ENCODE measurements at places on chromosomes 13 and 19.

- DNase-seq: no peak
Observed at GRCh38 chr13:30224732-30225131, 82.6 kb downstream of the KATNAL1 start.

- DNase-seq: peak; percentile 3
Observed at GRCh38 chr19:29098863-29099481, 114.0 kb downstream of the UQCRFS1 start.

DNA sequence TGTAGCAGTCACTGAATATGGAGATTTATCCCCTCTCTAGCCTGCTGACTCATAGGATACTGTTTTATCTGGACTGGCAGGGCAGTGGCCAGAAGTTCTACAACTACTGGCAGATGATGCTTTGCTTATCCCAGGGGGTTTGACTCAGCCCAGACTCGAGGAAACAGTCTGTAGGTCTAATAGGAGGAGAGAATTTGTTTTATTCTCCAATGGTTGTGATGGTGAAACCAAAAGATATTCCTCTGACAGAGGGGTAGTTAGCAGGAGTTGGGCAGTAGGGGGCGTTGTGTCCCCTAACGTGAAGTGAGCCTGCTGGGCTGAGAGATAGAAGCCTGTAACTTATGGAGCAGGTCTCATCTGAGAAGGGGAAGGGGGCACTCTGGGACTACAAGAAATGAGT is 74.9 kb downstream of the WTIP start:
- peak; percentile 1 for DNase-seq

DNA sequence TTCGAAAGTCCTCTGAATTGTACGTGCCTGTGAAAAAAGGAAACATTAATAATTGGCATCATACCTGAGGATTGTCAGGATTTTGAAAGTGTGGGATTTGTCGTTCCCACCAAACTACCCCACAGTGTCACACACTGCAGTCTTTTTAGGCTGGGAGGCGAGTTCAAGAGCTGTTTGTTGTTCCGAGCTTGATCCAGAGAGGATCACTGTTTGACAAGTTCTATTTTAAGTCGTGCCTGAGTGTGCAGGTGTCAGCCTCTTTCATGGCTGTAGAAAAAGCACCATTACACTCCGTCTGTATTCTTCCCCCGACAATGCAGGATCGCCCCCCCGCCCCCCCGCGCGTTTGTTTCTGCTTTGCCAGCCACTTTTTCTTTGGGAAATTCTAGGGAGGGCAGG is 635 bp upstream of the NBEA start:
- DNase-seq: no peak

DNA sequence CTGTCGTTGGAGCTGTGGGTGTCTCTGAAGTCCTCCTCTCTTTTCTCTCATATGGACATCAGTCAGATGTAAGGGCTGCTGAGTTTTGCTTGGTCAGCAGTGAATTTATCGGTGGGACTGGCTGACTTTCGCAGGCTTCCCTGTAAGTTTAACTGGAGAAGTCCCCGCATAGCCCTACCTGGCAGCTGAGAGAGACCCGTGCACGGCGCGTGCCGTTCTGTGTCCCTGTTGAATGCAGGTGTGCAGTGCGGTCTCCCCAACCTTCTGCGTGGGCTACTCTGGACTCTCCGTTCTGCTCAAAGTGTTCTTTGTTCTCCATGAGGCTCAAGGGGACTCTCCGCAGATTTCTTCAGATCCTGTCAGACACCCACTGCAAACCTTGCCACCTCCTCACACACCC is 252.9 kb downstream of the COL4A1 start:
- no peak for DNase-seq

DNA sequence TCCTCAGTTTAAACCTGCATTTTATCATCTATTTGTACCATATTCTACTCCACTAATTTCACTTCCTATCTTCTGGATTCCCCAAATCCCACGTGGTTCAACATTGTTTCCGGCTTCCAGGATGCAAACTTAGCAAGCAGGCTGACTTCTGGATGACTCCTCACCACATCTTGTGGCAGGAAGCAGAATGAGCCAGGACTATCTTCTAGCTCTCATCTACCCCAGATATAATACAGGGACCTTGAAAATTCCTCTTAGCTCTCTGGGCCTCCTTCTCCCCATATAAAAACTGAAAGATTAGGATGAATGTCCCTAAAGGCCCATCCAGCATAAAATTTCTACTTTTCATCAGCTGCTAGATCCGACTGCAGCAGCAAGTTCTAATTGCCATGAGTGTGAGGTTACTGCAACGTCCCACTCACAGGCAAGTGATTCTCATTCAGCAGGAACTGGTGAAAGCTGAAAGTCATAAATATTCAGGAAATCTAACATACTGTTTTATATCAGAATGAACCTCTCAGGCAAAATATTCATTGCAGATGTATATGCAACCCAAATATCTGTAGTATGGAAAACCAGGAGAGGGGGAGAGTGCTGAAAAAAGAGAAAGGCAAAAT is 93.4 kb downstream of the KCTD12 start:
- peak; percentile 55 for DNase-seq

GRCh38 chr19:40394816-40395210 is 4.8 kb upstream of the HIPK4 start:
- no peak for DNase-seq

- peak; percentile 70 for DNase-seq
Observed at GRCh38 chr19:7637374-7638256, 705 bp downstream of the STXBP2 start.

DNA sequence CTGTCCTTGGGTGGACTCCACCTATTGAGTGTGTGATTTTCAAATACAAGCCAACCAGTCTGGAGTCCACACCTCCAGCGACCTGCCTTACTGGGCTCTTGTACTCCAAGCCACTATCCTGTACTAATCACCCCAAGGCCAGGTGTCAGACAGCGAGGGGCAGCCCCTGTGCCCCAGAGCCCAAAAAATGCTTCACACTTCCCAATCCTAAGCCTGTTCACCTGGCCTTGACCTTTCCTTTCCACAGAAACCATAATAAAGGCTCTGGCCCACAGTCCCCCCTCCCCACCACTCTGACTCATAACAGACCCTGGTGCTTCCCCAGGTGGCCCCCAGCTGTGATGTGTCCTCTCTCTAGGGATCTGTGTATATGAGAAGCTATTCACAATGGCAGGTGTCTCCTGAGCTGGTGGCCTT is 3.9 kb downstream of the CD209 start:
- DNase-seq: no peak

DNA sequence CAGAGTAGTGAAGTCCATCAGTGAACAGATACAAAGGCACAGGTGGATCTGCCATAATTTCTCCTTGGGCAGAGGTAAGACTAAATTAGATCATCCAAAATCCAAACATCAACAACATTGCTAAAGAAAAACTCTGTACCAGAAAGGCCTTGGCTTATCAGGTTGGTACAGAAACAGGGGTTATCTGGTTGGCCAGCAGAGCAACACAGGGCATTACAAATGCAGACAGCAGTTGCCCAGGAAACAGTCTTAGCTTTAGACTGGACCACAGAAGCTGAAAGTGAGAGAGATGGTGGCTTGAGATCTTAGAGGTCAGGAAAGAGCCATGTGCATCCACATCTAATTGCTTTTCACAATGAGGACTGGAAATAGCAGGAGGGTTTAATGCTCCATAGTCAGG is 26.6 kb upstream of the DGKH start:
- DNase-seq: no peak

DNA sequence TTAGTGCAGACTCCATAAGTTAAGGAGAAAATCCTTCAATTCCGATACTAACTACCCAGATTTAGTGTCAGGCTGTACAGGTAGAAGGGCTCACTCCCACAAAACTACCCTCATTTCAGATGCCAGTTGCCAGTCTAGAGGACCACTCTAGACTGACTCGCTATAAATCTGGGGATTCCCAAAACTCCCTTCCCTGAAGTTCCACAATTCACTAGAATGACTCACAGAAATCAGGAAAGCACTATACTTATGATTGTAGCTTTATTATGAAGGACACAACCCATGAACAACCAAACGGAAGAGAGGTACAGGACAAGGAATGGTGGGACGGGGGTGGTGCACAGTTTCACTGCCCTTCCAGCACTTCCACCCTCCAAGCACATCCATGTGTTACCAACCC is 321.2 kb downstream of the DIAPH3 start:
- no peak for DNase-seq

DNA sequence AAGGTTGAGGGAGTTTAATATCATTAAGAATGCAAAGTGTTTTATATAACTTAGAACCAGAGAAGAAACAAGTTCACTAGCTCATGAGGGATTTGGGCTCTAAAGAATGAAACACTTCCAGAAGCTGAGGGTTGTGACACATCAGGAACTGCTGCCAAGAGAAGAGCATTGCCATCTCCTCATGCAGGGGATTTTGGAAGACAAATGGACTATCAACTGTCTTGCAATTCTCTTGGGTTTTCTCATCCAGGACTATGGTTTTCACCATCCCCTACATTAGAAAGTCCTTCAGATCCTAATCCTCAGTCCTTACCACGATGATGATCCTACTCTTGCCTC is 59.7 kb upstream of the KL start:
- no peak for DNase-seq

- DNase-seq: no peak
Observed at GRCh38 chr13:34107806-34108205, 289.9 kb downstream of the RFC3 start.

DNA sequence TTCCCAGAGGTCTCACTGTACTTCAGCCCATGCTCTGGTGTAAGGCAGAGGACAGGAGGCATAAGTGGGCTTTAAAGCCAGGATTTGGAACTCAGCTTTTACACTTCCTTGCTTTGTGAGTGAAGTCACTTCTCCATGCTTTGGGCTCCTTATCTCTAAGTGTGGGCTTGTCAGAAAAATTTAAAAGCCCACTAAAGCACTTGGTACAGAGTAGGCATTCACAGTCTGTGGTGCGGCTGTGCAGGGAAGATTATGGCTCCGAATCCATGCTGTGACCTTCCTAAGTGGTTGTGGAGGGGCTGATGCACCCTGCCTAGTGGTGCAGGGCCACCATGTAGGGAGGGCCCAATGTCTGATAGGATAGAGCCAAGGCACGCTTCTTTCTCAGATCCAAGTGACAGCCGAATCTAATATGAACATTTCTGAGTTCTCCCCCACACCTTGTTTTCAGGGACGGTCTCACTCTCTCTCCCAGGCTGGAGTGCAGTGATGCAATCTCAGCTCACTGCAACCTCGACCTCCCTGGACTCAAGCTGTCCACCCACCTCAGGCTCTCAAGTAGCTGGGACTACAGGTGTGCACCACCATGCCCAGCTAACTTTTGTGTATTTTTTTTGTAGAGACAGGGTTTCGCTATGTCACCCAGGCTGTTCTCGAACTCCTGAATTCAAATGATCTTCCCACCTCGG is 6.9 kb downstream of the TIMM29 start:
- DNase-seq: no peak

DNA sequence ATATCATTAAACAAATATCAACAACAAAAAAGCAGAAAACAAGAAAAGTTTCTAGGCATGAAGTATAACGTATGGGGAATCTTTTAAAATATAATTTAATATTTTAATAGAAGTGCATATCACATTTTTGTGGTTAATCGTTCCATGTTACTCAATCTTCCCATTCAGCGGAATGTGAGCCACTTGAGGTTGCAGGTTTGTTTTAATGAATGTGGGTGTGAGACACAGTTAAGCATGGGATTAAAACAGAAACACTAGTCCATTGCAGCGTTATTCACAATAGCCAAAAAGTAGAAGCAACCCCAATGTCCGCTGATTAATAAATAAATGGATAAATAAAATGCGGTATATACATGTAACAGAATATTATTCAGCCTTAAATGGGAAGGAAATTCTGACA is 146.0 kb downstream of the NDFIP2 start:
- DNase-seq: no peak

DNA sequence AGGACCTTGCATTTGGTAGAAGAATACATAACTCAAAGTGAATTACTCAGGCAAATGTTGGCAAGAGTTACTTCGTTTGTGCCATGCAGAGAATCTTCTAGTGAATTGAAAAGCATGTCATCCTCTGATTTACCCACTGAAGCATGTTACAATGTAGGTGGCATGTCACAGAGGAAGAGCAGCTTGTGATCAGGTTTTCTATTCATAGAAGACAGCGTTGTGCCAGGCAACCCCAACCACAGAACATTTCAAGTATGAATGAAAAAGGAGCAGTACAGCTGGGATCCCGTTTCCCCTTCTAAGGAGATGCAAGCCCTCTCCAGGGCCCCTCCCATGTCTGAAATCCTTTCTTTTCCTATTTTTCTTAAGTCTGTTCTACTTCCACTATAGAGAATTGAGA is 6.0 kb upstream of the KATNAL1 start:
- peak; percentile 26 for DNase-seq

DNA sequence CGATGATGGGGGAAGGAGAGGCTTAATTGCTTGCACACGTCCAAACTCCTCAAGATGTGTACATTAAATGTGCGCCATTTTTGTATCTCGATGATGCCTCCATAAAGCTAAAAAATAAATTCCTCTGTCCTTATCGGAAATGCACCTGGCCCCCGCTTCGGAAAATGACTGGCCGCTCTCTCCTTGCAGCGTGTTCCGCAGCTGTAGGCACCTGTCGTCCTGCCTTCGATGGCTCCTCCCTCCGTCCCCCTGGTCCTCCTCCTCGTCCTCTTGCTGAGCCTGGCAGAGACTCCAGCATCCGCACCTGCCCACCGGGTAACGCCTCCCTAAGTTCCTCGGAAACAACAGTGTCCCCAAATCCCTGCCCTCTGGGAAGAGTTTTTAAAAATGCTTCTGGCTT is 1.1 kb downstream of the GALP start:
- no peak for DNase-seq

GRCh38 chr19:6997679-6998445 is 23.4 kb downstream of the MBD3L2B start:
- peak; percentile 86 for DNase-seq

GRCh38 chr13:103066781-103067345 is 646 bp upstream of the SLC10A2 start:
- DNase-seq: no peak

DNA sequence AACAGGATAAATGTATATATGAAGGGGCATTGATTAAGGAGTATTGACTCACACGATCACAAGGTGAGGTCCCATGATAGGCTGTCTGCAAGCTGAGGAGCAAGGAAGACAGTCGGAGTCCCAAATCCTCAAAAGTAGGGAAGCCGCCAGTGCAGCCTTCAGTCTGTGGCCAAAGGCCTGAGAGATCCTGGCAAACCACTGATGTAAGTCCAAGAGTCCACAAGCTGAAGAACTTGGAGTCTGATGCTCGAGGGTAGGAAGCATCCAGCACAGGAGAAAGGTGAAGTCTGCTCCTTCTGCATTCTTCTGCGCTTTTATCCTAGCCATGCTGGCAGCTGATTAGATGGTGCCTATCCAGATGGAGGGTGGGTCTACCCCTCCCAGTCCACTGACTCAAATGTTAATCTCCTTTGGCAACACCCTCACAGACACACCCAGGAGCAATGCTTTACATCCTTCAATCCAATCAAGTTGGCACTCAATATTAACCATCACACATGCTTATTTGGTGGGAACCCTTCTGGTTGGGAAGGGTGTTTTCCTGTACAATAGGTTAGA is 55.1 kb downstream of the SLAIN1 start:
- no peak for DNase-seq

GRCh38 chr19:44841231-44841630 is 4.9 kb upstream of the NECTIN2 start:
- no peak for DNase-seq

All from inflammatory macrophage (primary cell).